Activated CD4-positive, alpha-beta T cell treated with anti-CD3 and anti-CD28 coated beads for 36 hours (primary cell): ENCODE measurements at places on chromosomes 3 and 15.

- H3K27ac ChIP-seq: no peak overlapping the region
- H3K4me3 ChIP-seq: no peak overlapping the region
- DNase-seq: no peak
- peaks cover 5% of the 10 kb centered on the region for H3K27me3 ChIP-seq
Measured at GRCh38 chr3:156106721-156107373, 13.5 kb upstream of the KCNAB1 start.

DNA sequence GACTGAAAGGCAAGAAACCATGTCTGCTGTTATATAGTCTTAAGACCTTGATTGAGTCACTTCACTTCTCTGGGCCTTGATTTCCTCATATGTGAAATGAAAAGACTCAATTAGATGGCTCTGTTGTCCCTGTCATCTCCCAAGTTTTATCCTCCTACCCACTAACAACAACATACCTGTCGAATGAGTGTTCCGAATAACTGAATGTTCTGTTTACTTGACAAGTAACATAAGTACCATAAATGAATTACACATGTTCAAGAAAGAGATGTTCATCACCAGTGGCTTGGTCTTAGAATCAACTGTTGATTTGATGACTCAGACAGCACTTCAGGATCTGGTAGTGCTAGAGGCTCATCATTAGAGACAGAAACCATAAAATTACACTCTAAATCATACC lies 311.7 kb downstream of the VPS13C start:
- H3K27me3 ChIP-seq: peaks cover 10% of the 10 kb centered on the region
- H3K36me3 ChIP-seq: no peaks in the 10 kb centered on the region
- H3K27ac ChIP-seq: no peak overlapping the region
- no peak for DNase-seq
- no peaks in the 10 kb centered on the region for H3K4me1 ChIP-seq

- peaks cover 25% of the 10 kb centered on the region for H3K27me3 ChIP-seq
- no peak overlapping the region for H3K27ac ChIP-seq
- H3K4me1 ChIP-seq: no peaks in the 10 kb centered on the region
- no peaks in the 10 kb centered on the region for H3K36me3 ChIP-seq
Measured at GRCh38 chr15:98505611-98506031, 142.7 kb upstream of the IGF1R start.

DNA sequence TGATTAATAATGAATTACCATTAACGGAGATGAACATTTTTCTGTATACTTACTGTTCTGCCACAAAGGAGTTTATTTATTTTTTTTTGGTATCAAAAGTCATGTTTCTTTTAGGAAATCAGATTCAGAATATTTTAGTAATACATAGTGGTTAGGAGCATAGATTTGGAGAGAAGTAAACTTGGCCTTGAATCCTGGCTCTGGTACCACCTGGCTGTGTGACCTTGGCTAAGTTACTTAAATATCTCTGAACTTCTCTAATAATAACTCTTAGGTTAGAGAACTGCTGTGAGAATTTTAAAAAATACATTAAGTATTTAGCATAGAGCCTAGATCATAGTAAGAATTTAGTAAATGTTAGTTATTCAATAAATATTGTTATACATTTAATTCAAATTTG lies 309.1 kb downstream of the RBMS3 start:
- H3K36me3 ChIP-seq: no peaks in the 10 kb centered on the region
- H3K4me1 ChIP-seq: no peaks in the 10 kb centered on the region
- DNase-seq: no peak

DNA sequence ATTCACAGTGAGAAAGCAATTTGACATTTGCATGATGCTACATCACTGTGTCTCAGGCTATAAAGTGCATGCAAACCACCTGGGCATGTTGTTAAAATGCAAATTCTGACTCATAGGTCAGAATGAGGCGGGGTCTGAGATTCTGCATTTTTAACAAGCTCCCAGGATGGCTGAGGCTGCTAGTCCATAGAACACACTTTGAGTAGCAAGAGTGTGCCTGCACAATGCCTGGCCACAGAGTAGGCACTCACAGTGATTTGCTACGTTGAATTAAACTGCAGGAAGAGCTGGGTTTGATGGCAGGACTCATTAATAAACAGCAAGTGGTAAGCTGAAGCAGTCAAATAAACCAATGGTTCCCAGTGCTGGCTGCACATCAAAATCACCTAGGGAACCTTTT lies 48.1 kb downstream of the NTRK3 start:
- H3K4me3 ChIP-seq: no peak overlapping the region
- H3K27me3 ChIP-seq: peaks cover 8% of the 10 kb centered on the region
- H3K36me3 ChIP-seq: no peaks in the 10 kb centered on the region
- no peak for DNase-seq
- no peak overlapping the region for H3K27ac ChIP-seq
- no peaks in the 10 kb centered on the region for H3K4me1 ChIP-seq

DNA sequence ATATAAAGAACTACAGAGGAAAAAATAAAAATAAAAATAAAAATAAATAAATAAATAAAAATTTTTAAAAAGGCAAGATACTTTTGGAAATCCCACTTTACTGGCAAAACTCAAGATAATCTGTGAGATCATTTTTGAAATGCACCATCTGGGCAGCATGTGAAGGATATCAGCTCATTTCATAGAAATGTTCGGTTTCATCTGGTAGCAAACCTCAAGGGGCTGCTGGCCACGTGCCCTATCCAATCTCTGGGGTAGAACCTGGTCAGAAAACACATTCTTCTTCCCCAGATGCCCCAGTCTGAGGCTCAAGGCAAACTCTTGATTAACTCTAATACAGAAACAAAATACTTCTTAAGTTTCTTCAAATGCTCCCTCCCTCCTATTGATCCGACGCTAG lies 166.0 kb downstream of the FMN1 start:
- no peaks in the 10 kb centered on the region for H3K27me3 ChIP-seq
- peaks cover 9% of the 10 kb centered on the region for H3K4me1 ChIP-seq
- no peak for DNase-seq
- no peaks in the 10 kb centered on the region for H3K36me3 ChIP-seq
- no peak overlapping the region for H3K4me3 ChIP-seq
- no peak overlapping the region for H3K27ac ChIP-seq
